Effector memory CD4-positive, alpha-beta T cell (primary cell): ENCODE measurements at places on chromosomes 12 and 14.

DNA sequence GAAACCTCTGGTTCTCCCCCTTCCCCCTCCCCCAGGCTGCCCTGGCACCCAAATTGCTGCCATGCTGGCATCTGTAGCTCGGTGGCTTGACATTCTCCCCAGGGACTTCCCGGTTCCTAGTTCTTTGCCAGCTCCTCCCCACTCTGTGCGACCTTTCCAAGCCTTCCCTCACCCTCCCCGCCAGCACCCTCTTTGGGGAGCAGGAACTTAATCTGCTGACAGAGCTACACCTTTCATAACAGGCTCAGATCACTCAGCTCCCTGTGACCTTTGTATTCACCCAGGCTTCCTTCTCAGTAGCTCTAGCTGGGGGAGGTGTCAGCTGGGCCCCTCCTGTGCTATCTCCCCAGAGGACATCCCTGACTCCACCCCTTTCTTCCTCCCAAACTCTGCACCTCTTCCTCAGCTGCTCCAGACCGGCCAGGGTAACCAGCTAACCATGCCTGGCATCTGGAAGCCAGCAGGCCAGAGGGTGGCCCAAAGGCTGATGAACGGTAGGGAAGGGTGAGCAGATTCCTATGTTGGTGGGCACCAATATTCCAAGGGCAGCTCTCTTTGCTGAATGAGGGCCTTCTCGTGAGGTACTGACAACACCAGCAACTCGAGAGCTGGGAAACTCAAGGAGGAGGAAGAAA, 1.8 kb upstream of the COX14 start:
- DNase-seq: no peak

GRCh38 chr14:41073544-41073943, 533.1 kb upstream of the LRFN5 start:
- no peak for DNase-seq

- DNase-seq: no peak
These were observed 251.7 kb downstream of the PDZRN4 start for GRCh38 chr12:41439801-41440200.

GRCh38 chr14:25485381-25485780, 435.4 kb upstream of the STXBP6 start:
- DNase-seq: no peak

DNA sequence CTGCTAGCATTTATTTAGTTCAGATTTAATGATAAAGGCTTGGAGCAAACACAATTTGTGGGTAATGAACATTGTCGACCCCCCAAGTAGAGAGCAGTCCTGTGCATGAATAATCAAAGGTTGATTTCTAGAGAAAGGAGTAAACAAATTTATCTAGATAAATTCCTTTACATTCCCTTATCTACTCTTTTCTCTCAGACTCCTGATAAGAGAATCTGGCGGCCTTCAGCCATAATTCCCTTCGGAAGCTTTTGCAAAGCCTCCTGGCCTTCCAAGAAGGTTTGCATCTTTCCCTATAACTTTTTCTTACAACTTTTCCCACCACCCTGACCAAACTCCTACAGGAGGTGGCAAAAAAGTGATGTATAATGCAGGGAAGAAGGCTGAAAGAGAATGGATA, 42.1 kb downstream of the TMTC3 start:
- DNase-seq: no peak

GRCh38 chr14:22986508-22987054, 4.2 kb upstream of the AJUBA start:
- DNase-seq: peak; percentile 70

DNA sequence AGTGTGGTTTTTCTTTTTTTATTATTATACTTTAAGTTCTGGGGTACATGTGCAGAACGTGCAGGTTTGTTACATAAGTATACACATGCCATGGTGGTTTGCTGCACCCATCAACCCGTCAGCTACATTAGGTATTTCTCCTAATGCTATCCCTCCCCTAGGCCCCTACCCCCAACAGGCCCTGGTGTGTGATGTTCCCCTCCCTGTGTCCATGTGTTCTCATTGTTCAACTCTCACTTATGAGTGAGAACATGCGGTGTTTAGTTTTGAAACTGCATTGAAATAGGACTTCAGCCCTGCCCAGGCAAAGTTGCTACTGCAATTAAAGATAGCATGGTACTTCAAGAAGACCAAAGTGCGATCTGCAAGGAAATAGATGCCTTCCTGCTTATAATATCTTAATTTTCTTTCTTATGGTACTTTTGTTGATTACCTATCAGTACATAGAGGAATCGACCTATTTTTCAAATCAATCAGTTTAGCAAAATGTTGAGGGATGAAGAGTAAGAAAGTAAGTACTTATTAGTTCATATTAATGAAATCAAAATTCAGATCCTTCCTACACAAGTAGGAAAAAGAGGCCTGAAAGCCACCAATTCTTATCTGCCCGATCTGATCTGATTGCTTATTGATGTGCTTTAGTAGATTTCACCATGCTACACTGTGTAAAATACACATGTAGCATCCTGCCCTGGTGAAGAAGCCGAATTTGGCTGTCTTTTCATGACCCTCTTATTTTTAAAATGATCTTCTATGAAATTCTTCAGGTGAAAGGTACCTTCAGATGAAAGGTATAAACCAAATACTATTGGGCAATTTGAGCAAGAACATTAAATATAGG, 1.6 kb downstream of the LTA4H start:
- no peak for DNase-seq

- DNase-seq: no peak
These were observed 82.4 kb downstream of the SLC5A8 start for GRCh38 chr12:101127521-101128219.

DNA sequence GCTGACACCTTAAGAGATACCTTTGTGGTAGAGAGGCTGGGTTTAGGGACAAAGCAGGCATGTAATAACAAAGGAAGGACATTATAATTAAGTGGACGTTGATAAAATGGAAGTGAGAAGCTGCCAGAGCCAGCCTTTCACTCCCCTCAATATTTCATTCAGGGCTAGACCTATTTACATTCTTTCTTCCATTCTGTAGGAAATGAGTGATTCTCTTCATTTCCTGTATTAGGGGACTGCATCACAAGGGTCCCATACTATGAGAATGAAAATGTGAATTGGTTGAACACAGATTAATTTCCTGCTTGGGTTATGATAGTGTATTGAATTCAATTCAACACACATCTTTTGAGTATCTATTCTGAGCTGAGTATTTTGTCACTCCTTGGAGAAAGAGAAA, 143.0 kb downstream of the OTOGL start:
- no peak for DNase-seq

GRCh38 chr12:18224745-18225144, 36.6 kb upstream of the PIK3C2G start:
- no peak for DNase-seq

GRCh38 chr12:14946861-14947260, 8.5 kb upstream of the ERP27 start:
- DNase-seq: no peak

DNA sequence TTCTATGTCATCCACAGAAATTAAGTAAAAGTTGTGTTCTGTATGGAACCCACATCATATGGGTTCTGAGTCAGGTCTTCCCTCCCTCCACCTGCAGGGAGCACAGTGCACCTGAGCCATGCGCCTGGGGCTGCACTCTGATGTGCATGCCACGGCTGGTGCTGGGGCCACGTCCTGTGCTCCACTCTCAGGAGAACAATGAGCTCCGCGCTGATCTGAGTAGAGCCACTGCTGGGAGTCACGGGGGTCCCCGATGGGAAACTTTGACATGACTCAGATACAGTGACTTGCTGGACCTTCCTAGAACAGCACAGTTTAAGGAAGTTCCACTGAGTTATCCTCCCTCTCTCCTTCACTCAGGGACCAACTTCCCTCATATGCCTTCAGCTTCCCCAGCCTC, 683.4 kb downstream of the TMEM121 start:
- no peak for DNase-seq

- no peak for DNase-seq
These were observed 303.7 kb upstream of the USP15 start for GRCh38 chr12:61956545-61956944.

DNA sequence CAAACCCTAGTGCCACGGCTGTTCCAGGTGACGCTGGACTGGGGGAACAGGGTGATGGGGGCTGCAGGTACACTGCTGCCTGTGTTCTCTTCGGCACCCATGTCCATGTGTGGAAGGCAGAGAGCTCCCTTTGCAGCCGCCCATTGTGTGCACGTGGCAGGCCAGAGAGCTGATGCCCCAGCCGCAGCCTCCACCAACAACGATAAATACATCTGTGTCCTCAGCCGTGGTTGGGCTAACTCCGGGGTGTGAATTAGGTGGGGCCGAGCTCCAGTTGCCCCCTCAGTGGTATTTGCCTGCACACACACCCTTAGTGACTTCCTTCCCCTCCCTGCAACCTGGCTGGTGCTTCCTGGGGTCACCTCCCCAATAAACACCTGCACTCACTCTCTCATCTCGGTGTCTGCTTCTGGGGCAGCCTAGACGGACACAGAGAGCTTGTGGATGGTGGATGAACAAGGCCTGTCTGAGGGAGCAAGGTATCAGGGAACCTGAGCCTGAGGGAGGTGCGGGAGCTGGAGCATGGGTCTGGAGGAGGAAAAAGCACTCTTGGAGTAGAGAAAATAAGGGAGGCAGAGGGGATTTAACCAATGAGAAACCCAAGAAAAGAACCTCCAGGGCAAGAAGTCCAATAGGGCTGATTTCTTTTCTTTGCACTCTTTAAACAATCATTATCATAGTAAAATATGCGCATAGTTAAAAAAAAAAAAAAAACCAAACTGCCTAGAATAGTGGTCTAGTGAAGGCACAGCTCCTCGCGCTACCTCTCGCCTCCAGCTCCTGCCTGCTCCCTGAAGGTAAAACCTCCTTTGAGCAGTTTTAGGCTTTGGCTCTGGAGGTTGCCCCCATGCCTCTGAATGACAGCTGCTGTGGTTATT, 112.6 kb downstream of the ZNF664 start:
- no peak for DNase-seq

GRCh38 chr12:105365231-105365630, 34.7 kb downstream of the C12orf75 start:
- no peak for DNase-seq

DNA sequence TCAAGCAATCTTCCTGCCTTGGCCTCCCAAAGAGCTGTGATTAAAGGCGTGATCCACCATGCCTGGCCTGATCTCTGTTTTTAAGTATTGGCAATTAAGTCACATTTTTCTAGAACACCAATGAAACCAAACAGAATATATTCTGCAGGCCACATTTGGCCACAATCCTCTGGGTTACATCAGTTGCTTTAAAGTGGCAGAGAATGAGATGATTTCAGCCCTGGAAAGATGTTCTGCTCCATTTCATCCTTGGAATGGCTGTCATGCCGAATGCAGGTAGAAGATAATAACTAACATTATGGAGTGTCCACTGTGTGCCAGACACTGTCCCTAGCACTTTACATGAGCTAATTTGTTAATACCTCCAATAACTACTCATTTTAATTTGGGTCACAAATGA, 154.4 kb downstream of the PTPN11 start:
- DNase-seq: no peak

- DNase-seq: no peak
These were observed 317.0 kb upstream of the TMPO start for GRCh38 chr12:98198261-98198982.

DNA sequence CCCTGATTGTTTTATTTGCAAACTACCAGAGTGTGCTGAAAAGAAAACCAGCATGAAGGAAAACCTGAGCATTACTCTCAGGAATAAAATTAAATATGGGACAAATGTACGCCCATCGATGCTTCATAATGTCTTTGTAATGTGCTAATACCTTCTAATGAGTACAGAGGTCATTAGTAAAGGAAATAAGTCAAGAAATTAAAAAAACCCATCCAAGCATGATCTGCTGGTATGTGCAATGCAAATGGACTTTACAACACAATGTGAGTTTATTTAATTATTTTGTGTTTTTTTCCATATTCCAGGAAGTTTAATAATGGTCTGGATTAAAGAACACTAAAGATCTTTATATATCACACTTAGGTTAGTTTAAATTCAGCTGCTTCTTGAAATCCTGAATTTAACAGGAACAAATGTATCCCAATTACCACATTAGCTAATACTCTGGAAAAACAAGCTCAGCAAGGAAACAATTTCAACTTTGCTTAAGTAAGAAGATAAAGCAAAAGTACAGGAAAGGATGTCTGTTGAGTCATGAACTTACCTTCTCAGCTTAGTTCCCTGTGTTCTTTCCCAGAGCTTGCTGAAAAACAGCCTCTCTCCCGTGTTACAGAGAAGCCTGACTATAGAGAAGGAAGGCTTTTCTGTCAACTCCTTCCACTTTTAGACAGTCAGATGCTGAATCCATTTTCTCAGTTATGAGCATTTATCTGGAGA, 179.3 kb upstream of the TMEM260 start:
- no peak for DNase-seq

- no peak for DNase-seq
These were observed 64.9 kb downstream of the STXBP6 start for GRCh38 chr14:24984846-24985589.
